Ureter (tissue), 1 donor: ENCODE measurements at places on chromosomes 7 and 10. TPM values are rescaled to one million over a fixed set of nuclear protein-coding genes. Genes with fewer than 3 reads are reported as not detected.

NME8 gene
- 1.5 TPM for total RNA-seq

TAS2R3 gene
- total RNA-seq, result 6.4 TPM

PTF1A gene
- total RNA-seq, result not detected

GFRA1 gene
- 4.1 TPM for total RNA-seq

SFTPA2 gene
- 0.94 TPM for total RNA-seq

WDR86 gene
- total RNA-seq, result 4.3 TPM

SPDYE8 gene
- not detected for total RNA-seq

TMEM273 gene
- total RNA-seq, result 26.6 TPM

ZNF485 gene
- total RNA-seq, result 17.6 TPM

ZYX gene
- 169 TPM for total RNA-seq

DNA sequence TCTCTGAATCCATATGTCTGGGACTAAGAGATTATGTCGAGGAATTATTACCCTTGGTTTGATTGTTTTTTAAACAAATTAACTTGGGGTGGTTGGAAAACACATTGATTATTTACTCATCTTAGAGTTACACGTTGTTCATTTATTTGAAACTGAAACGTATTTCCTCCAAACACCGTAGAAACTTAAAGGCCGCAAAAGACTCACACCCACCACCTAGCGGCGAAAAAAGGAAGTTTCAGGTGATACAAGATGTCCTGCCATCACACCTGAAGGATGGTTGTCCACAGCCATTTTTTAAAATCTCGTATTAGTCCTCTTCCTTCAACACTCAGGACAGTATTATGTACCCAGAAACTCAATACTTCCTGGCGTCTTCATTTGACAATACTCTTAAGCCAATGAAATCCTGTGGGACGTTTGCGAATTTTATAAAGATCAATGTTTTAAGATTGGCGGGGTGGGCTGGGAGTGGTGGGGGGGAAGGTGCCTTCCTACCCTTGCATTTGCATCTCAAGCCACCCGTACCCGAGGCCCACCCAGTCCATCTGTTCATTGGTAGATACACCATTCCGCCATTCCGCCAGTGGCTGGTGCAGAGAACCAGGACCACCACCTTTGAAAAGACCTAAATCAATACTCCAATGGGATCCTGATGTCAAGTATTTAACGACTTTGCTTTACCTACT, 1.4 kb upstream of the LCOR start:
- DNase-seq, result peak; percentile 76

DNA sequence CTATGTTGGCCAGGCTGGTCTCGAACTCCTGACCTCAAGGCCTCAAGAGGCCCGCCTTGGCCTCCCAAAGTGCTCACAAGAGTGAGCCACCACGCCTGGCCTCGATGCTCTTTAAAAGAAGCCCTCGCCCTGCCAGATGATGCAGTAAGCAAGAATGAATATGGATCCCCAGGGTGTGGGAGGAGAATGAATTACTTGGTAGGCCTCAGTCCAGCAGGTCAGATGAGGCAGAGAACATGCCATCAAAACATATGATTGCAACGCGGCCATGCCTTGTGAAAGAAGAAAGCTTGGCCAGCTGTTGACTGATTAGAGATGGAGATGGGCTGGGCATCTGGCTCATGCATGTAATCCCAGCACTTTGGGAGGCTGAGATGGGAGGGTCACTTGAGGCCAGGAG, 68.7 kb downstream of the CAMK1D start:
- DNase-seq, result no peak

- no peak for DNase-seq
These were observed 40.8 kb downstream of the RBM20 start for GRCh38 chr10:110684800-110685446.

DNA sequence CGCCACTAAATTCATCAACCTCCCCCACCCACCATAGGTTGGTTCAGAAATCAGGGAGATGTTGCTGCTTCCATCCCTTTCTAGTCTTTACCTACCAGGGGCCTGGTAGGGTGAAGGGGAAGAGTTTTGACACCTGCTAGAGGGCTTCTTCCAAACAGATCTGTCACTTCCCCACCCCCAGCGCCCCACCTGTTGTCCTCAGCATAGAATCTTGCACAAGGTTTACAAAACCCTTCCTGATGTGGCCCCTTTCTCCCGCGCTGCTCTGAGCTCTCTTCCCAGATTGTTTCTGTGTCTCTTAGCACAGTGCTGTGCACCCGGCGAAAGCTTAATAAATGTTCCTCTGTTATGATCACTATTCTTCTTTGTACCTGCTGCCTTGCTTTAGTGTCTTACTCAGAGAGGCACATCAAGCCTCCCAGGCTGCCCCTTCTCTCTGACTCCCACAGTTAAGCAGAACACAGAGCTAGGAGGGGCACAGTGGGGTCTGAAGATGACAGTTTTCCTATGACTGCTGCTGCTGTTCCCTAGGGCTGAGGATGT, 11.2 kb upstream of the C10orf95 start:
- no peak for DNase-seq

DNA sequence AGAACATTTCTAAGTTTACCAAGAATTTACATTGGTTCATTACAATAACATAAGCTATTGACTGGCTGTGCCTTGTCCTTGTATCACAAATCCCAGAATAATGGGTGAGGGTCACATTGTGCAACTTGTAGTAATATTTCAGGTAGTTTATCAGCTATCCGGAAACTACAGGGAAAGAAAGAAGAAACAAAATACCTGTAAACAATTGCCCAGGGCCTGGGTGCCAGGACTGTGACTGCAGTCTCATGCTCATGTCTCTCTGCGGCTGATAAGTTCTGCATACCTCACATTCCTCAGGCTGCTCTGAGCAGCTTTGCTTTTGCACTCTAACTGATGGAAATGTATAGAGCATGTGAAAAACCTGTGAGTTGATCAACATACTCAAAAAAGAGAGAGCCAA, 131.8 kb upstream of the TRIM24 start:
- DNase-seq, result no peak

DNA sequence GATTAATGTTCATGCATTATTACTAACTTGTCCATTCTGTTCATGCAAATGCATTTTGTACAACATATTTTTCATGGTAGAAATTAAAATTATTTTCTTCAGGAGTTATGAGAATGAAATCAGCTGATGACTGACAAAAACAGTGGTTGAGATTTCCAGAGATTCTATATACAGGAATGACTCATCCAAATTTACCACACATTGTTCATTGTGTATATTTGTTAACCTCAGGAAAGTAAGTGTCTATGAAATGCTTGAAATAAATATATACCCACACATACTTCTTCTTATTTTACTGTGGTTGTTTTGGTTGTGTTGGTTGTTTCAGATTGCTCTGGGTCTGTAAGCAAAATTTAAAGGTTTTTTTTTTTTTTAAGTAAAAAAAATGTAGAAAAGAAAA, 108.1 kb upstream of the SP8 start:
- DNase-seq, result no peak

- DNase-seq, result no peak
These were observed 41.2 kb upstream of the UBE3C start for GRCh38 chr7:157097569-157097968.

DNA sequence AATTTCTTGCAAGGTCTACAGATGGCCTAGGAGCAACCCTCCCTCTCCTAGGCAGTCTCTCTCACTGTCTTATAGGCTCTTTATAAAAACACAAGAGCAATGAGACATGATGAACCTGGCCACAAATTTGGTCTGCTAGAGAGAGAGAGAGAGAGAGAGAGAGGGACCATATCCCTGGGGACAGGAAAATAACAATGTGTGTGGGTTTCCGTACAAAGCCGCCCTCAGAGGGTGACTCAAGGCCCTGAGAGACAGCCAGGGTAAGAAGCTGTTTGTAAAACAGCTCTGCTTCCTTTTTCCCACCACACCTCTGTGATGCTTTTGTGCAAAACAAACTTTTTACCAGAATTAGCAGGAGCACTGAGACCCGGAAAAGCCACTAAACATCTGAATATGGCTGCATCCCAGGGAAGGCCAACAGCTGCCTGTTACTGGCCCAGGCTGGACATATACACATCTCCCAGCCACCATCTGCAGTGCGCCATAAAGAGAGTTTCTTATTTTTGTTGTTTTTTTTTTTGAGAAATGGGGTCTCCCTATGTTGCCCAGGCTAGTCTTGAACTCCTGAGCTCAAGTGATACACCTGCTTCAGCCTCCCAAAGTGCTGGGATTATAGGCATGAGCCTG, 18.4 kb downstream of the GIMAP5 start:
- no peak for DNase-seq

- no peak for DNase-seq
These were observed 593.5 kb downstream of the NRG3 start for GRCh38 chr10:82468453-82468852.

DNA sequence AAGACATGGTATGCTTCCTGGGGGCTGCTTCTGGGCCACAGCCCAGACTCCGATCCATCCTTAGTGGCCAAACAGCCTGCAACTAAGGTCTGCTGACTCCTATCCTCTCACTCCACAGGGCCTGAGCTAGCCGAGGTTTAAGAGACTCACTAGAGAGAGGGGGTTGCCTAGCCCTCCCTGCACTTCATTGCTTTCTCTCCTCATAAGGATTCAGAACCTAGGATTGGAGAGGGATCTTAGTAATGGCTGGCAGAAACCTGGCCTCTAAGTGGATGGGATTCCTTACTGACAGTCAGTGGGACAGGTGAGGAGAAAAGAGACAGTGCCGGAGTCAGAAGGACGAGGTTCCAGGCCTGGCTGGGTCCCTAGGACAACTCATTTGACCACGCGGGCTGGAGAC, 8.2 kb upstream of the DDIT4 start:
- DNase-seq, result no peak

- no peak for DNase-seq
These were observed 237.5 kb upstream of the MKLN1 start for GRCh38 chr7:131090188-131090587.

- no peak for DNase-seq
These were observed 101.9 kb upstream of the LAMB4 start for GRCh38 chr7:108232076-108232475.

GRCh38 chr10:76257816-76258215, 826.4 kb downstream of the LRMDA start:
- no peak for DNase-seq

DNA sequence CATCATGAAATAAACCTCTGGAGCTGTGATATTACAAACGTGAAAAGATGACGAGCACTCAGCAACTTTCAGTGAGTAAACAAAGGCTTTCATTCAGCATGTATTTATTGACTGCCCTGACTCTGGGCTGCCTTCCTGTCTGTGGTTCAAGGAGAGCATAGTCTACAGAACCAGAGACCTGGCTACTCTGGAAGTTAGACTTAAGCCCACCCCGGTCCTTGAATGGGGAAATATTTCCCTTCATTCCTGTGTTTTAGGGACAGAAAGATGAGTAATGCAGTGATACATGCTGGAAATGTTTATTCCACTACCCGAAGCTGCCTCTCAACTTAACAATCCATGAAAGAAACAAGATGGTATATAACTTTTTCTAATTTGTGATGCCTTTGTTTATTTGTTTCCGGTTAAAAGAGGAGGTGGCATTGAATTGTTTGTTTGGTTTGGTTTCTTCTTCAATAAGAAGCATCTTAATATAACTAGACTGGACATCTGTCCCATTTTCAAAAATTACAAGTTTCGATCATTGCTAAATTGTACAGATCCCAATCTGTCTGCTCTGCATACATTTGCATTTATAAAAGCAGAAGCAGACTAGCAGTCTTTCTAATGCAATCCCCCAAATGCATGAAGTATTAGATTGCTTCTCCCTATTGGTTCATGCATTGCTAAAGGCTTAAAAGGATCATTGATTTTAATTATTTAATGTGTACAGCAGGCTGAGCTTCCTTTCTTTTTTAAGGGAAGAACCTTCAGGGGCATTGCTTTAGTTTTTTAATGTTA, 57.7 kb downstream of the TRUB1 start:
- DNase-seq, result no peak

DNA sequence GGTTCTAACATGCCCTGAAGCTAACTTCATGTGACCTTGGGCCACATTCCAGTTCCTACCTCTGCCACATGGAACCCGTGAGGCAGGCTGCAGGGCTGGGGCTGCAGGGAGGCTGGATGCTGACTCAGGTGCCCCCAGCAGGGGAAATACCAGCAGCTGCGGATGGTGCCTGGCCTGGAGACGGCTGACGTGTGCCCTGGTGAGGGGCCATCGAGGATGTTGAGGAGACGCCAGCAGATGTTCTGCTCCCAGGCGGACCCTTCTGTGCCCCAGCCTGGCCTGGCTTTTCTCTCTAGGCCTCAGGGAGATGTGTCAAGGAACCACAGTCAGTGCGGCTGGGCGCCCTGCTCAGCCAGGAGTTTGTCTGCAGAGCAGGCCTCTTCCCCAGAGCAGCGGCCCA, 8.8 kb downstream of the BAG3 start:
- DNase-seq, result no peak

GRCh38 chr10:4067531-4067930, 282.5 kb upstream of the KLF6 start:
- no peak for DNase-seq

DNA sequence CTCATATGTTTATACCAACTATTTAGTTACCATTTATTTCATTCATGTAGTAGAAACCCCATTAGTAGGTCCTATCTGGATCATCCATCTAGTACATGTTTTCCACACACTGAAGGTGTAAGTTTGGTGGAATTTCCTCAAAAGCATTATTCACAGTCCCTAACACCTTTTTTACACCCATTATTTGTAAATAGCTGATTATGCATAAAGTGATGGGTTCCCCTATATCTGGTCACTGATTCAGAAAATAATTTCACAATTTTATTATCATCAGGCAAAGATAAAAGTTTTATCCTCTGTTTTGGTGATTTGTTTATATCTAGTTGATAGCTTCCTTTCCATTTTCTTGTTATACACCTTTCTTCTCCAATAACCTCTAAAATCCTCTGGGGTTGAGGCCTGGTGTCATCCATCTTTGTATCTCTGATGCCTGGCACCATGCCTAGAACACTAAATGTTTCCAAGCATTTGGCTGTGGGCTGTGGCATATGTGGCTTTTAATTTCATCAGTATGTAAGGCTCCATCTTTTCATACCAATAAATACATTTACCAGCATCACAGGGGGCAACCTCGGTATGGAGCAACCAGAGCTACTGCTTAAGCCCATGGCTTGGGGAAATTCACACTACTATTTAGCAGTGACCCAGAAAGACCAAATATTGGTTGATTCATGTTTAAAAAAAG, 1089.5 kb upstream of the LRRN3 start:
- no peak for DNase-seq

DNA sequence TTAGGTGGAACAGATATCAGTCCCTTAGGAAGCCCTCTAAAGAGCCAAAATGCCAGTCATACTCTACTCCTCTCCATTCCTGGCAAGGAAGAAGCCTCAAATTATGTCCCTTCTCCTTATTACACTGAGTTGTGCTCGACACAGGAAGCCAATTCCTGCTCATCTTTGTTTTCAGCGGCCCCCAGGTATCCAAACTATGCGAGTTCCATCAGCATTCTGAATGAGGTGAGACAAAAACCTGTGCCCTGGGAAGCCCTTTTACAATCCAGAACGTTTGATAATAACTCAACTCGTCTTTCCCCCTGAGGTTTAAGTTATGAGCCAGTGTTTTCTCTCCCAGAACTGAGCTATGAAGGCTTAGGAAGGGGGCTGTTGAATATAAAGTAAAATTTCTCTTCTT, 580.5 kb downstream of the NXPH1 start:
- no peak for DNase-seq

- peak; percentile 78 for DNase-seq
These were observed at the start of gene CACNA2D1 for GRCh38 chr7:82443547-82444219. Gene CACNA2D1, minus strand, starts transcription at chr7:82443777.
